ENCODE measurements at places on chromosomes 2 and 18. TPM values are rescaled to one million over a fixed set of nuclear protein-coding genes. Genes with fewer than 3 reads are reported as not detected.

The ARHGAP28 gene
- total RNA-seq = 36.8 TPM

The IL36G gene
- not detected for total RNA-seq

DNA sequence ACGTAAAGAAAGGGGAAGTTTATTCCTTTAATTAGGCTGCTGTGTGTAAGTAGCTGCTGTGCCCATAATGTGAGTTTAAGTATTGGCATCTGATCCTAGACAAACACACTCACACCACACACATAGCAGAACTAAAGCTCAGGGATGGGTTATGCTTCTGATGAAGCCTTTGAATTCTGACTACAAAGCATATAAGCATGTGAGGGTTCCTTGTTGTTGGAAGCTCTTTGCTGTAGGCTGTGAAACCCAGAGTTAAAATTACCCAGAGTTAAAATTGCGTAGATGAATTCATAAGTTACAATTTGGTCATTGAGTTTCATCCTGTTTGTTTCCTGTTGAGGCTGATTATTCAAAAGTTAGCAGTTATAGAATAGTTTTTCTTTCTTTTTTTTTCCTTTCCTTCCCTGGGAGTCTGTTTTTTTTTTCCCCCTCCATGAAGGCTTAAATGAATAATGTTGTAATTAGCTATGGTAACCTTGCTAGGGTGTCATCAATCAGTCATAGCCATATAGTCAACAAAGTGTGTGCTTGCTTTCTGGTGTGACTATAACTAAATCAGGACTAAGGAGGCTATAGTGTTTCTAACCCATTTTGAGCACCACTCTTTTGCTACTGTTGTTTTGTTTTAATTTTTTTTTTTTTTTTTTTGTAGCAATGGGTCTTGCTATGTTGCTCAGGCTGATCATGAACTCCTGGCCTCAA lies 426.1 kb downstream of the PARD3B start:
- DNase-seq = no peak
- H3K27ac ChIP-seq = no peak overlapping the region
- H3K36me3 ChIP-seq = no peaks in the 10 kb centered on the region
- peaks cover 15% of the 10 kb centered on the region for H3K4me1 ChIP-seq
- no peaks in the 10 kb centered on the region for H3K27me3 ChIP-seq

DNA sequence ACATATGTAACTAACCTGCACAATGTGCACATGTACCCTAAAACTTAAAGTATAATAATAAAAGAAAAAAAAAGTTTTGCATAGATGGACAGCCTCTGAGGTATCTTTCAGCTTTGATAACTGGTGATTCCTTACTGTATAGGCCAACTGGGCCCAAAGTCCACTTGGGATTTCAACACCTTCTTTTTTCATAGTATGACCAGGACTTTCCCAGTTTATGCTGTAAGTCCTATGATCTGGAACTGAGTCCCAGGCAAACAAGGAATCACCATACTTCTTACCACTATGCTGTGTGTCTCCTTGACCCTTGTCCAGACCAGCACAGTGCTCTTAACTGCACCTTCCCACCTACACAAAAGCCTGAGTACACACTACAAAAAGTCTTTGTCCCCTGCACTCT lies 205.1 kb upstream of the RBBP8 start:
- no peaks in the 10 kb centered on the region for H3K36me3 ChIP-seq
- no peak overlapping the region for H3K4me3 ChIP-seq
- H3K27me3 ChIP-seq = peaks cover 3% of the 10 kb centered on the region
- no peaks in the 10 kb centered on the region for H3K4me1 ChIP-seq

- no peak overlapping the region for H3K4me3 ChIP-seq
- peaks cover 5% of the 10 kb centered on the region for H3K27me3 ChIP-seq
- peaks cover 3% of the 10 kb centered on the region for H3K4me1 ChIP-seq
- no peaks in the 10 kb centered on the region for H3K36me3 ChIP-seq
- no peak overlapping the region for H3K27ac ChIP-seq
Measured at GRCh38 chr2:10238991-10239485, 63.7 kb upstream of the HPCAL1 start.

DNA sequence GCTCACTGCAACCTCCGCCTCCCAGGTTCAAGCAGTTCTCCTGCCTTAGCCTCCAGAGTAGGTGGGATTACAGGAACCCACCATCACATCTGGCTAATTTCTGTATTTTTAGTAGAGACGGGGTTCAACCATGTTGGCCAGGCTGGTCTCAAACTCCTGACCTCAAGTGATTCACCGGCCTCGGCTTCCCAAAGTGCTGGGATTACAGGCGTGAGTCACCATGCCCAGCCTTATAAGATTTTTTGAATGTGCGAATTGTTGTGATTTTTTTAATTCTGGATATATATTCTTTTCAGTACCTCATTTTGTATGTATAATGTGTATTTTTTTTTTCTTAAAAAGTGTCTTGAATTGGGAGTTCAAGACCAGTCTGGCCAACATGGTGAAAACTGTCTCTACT lies 42.0 kb upstream of the CCDC150 start:
- H3K4me3 ChIP-seq = no peak overlapping the region
- H3K36me3 ChIP-seq = no peaks in the 10 kb centered on the region
- no peak for DNase-seq

DNA sequence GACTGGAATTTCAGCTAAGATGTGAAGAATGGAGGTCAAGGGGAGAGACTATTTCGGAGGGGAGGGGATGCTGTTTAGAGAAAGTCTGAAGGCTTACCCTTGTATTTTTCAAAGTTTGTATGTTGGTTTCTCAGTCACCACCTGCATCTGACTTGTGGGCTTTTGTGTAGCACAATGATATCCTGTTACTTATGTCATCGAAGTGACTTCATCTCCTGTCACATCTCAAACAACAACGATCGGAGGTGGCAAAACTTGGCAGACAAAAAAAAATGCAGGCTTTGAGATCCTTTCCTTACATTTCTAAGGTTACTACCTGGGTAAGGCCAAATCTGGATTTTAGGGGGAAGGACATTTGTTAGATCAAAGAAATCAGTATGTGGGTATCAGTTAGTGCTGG lies 11.7 kb upstream of the CXCR4 start:
- no peak for DNase-seq
- H3K27ac ChIP-seq = no peak overlapping the region
- H3K36me3 ChIP-seq = no peaks in the 10 kb centered on the region
- peaks cover 5% of the 10 kb centered on the region for H3K27me3 ChIP-seq
- H3K4me1 ChIP-seq = peaks cover 29% of the 10 kb centered on the region

DNA sequence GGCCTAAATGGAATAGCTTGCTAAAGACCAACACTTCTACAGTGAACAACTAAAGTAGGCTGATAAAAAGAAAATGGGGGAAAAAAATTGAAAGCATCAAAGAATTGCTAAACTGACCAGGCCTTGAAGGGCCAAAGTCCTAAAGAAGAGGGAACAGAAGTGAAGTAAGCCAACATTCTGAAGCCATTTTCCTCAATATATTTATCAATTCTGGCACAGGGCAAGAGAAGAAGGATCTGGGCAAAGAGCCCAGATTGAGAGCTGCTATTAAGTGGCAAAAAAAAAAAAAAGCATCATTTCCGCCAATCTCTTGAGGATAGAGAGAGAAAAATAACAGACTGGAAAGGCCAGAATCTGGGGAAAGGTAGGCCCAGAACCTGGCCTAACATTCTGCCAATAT lies 25.7 kb downstream of the FANCL start:
- H3K36me3 ChIP-seq = peaks cover 13% of the 10 kb centered on the region
- H3K4me1 ChIP-seq = no peaks in the 10 kb centered on the region
- H3K4me3 ChIP-seq = no peak overlapping the region
- H3K27me3 ChIP-seq = no peaks in the 10 kb centered on the region
- no peak for DNase-seq
- H3K27ac ChIP-seq = no peak overlapping the region

DNA sequence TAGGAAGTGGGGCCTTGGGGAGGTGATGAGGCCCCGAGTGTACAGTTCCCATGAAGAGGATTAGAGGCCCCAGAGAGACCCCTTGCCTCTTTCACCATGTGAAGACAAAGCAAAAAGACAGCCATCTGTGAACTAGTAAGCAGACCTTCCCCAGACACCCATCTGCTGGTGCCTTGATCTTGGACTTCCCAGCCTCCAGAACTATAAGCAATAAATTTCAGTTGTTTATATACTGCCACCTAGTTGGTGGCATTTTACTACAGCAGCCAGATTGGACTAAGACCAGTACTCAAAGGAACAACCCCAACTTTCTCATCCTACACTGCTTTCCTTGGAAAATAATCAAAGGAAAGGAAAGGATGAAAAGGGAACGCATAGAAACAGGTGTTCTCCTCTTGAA lies 27.9 kb upstream of the CREG2 start:
- no peak for DNase-seq
- peaks cover 14% of the 10 kb centered on the region for H3K27me3 ChIP-seq
- peaks cover 22% of the 10 kb centered on the region for H3K4me1 ChIP-seq

DNA sequence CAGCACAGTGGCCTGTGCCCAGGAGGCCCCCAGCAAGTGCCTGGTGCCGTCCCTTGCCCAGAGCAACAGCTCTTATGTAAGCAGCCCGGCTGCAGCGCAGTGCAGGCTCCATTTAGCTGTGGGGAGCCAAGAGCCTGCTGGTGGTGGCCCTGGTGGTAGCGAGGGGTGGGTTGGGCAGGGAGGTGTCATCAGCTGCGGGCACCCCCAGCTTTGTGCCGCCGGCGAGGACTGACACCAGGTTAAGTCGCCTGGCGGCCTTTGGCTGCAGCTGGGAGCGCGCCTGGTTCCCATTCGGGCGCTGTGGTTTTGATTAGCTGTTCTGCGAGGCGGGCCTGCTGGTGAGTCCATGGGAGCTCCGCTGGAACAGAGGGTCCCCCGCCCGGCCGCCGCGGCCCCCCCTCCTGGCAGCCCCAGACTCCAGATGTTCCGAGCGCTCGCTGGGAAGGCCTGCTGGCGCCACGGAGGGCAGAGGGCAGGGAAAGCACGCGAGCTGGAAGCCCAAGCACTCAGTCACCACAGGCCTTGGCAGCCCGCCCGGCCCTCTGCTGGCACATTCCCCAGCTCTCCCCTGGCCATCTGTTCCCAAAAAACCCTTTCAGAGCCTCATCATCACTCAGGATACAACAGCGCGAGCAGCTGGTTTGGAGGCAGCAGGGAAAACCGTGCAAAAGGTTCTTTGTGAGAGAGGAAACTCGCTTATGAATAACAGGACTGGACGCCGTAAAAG lies 18.4 kb downstream of the ATOH8 start:
- peaks cover 6% of the 10 kb centered on the region for H3K27me3 ChIP-seq
- no peaks in the 10 kb centered on the region for H3K36me3 ChIP-seq
- peaks cover 50% of the 10 kb centered on the region for H3K4me1 ChIP-seq
- peak; percentile 79 for DNase-seq
- H3K4me3 ChIP-seq = peak overlapping the region; percentile 81
- H3K27ac ChIP-seq = peak overlapping the region; percentile 94

GRCh38 chr18:13003466-13003896 lies 12.3 kb downstream of the CEP192 start:
- H3K4me3 ChIP-seq = no peak overlapping the region
- peak; percentile 63 for DNase-seq
- H3K27me3 ChIP-seq = no peaks in the 10 kb centered on the region
- no peak overlapping the region for H3K27ac ChIP-seq
- H3K36me3 ChIP-seq = no peaks in the 10 kb centered on the region

Measured in glutamatergic neuron (in vitro differentiated cells).